NCI-H1105 (cell line): ENCODE measurements at places on chromosomes 1 and 21.

DNA sequence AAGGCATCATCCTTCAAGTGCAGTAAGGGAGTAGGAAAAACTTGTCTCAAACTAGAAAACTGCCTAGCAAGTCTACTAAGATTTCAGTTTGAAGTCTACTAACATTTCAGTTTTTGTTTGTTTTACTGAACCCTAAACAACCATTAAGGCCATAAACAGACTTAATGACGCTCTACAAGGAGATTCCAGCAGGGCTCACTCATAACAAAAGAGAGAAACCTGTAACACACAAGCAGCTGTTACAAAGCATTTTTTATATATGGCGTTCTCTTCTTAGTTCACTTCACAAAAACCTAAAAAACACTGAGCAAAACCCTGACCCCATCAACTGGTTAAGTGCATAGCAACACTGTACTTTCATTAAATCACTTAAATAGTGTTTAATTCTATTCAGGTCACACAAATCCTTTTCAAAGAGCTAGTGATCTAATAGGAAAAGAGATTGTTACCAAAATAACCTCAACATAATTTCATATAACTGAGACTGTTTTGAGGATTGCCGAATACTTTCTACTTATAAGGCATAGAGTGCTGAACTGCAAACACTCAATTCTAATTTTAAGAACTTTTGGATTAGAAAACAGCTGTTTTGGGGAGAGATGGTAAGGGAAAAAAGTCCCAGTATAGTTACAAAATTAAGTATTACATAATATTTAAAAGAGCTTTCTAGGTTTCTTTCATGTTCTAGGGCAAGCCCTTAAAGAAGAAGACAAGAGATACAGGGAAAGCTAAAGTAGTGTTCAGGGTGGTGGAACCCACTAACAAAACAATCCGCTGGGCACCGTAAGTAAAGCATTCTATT is 1.4 kb downstream of the B3GALNT2 start:
- no peak for DNase-seq

GRCh38 chr1:16078925-16079656 is 5.6 kb upstream of the FAM131C start:
- DNase-seq: peak; percentile 63

GRCh38 chr21:27292229-27292628 is 325.3 kb upstream of the ADAMTS5 start:
- DNase-seq: no peak

DNA sequence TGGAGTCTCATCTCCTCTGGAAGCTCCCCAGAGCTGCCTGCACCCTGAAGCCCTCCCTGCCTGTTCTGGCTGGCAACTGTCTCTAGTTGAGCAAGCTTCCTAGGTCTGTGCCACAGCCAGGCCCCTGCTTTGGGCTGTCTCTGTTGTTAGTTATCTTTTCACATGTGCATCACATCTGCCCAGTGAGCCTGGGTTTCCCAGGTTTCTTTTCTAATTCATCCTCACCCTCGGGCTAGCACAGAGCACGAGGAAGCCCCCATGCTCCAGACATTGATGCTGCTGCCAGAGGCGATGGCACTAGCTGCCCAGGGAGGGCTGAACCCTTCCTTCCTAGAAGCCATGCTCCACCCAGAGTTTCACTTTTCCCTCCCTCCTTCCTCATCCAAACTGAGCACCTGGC is 27.2 kb downstream of the RASSF5 start:
- no peak for DNase-seq

DNA sequence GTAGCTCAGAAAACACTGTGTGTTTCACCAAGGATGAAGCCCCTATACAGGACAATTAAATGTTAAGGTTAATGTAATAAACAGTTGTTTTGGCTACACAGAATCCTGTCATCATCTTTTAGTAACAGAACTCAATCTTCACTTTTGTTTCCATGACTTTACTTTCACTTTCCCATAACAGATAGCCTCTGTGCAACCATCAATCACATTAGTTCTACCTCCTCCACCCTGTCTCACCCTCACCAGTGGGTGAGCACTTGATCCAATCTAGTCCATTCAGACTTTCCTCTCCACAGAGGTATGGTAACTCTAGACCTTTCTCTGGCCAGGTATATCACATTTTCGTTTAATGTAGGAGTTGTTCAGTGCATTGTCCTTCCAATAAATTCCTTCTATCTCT is 1018.5 kb downstream of the ADGRL2 start:
- no peak for DNase-seq

DNA sequence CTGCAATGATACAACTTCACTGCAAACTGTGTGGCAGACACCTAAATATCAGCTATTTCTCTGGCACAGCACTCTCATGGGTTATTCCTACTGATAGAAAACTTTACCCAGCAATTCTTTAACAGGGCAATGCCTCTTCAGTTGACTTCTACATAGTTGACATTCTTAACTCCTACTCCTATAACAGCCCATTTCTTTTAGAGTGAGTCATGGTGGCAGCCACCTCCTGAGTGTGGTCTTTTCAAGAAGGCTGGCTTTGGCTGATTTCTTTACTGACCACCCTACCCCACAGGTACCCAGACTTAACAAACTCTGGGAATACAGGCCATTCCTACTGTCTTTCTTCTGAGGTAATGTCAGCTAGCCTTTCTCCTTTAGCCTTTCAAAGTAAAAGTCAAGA is 805.8 kb upstream of the ADGRL2 start:
- DNase-seq: no peak

GRCh38 chr21:15908187-15908586 is 178.4 kb downstream of the USP25 start:
- DNase-seq: no peak

DNA sequence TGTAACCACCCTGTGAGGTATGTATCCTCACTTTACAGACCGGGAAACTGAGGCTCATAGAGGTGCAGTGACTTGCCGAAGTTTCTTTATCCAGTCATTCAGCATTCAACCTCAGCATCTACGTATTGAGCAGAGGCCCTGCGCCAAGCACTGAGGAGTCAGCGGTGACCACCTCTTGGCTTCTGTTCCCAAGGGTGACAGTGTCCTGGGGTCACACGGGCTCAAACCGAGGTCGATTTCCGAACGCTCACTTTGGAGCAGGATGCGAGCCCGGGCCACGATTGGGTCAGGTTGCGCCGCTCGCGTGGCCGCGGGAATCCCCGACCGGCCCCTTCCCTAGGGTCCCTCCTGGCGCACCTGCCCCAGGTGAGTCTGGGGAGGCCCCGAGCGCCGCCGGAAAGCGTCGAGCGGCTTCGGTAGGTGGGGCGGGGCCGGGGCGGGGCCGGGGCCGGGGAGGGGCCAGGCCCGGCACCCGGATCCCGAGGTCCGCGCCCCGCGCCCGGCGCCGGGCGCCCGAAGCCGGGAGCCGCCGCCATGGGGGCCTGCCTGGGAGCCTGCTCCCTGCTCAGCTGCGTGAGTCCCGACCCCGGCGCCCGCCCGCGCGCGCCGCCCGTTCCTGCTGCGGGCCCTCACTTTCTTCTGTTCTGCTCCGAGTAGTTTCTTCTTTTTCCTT is at the start of gene SERINC2:
Gene SERINC2 (plus strand): TSS at position 482 of the 673 bp plus-strand sequence. CDS start 53 bp downstream, at position 535.
- DNase-seq: peak; percentile 61

GRCh38 chr1:209250861-209251636 is 332.5 kb upstream of the CAMK1G start:
- DNase-seq: no peak

GRCh38 chr21:38955495-38955894 is 149.8 kb downstream of the ETS2 start:
- DNase-seq: no peak

GRCh38 chr1:215459136-215459535 is 108.0 kb upstream of the KCTD3 start:
- no peak for DNase-seq

GRCh38 chr1:192399161-192399560 is 82.4 kb downstream of the RGS21 start:
- peak; percentile 0 for DNase-seq

GRCh38 chr21:37433456-37433840 is 66.9 kb downstream of the DYRK1A start:
- no peak for DNase-seq

DNA sequence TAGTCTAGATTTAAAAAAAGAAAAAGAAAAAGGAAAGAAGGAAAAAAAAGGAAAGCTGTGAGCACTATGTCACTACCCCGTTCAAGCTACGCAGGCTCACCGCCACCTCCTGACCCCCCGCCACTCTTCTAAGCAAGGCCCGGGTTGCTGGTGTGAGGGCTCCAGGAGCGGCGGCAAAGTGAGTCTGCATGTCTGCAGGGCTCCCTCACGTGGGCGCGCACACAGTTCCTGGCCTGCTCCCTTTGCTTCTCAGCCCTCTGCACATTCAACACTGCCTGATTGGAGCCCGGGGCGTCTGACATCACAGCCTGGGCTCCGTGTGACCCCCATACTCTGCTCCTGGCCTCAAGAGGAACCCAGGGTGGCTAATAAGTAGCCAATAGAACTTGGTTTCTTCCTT is 81.4 kb upstream of the TLR5 start:
- DNase-seq: no peak

DNA sequence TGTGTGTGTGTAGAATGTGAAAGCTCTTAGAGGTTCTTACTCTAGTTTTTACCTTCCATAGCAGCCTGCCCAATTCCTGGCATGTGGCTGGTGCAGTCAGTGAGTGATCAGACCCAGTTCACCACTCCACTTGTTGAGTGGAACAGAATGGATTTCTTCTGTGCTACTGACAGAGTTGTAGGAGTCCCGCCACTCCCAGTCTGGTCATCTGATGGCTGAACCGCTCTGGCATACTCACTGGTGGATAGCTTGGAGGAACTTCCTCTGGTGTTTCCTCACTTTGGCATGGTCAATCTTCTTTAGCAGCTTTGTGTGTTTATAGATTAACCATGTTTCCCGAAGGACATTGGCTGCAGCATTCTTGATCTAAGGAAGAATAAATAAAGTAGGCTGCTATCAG is 106.7 kb upstream of the ADAR start:
- DNase-seq: no peak

DNA sequence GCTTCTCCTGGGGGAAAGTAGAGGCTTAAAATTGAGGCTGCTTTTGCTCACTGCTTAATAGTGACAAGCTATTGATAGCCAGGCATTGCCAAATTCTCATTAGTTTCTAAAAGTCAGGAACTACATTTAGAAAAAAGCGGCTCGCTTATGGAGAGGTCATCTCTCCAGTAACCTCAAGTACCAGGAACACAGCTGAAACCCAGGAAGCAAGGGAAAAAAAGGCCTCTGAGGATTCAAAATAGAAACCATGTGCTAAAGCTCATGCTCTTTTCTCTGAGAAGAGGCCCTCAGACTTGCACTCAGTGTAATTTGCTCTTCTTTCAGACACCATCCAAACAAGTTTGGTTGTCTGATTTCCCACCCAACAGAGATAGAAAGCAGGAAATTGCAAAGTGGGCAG is 261.4 kb upstream of the USP25 start:
- no peak for DNase-seq
